ENCODE measurements at places on chromosomes 5 and 9. TPM values are rescaled to one million over a fixed set of nuclear protein-coding genes. Genes with fewer than 3 reads are reported as not detected.

CTXN3 gene
- total RNA-seq: not detected

KLHL3 gene
- total RNA-seq: 0.18 TPM

HDAC3 gene
- total RNA-seq: 52.6 TPM

PDGFRB gene
- 0.10 TPM for total RNA-seq

CHSY3 gene
- 0.13 TPM for total RNA-seq

SLC36A2 gene
- not detected for total RNA-seq

APBA1 gene
- total RNA-seq: 0.51 TPM

UBE2QL1 gene
- total RNA-seq: 0.15 TPM

TCF7 gene
- 16.9 TPM for total RNA-seq

GTF2H2 gene
- total RNA-seq: 10.2 TPM

PCDHB4 gene
- 0.05 TPM for total RNA-seq

TRIM36 gene
- 1.8 TPM for total RNA-seq

TMEFF1 gene
- total RNA-seq: 0.80 TPM

RPS23 gene
- 3,406 TPM for total RNA-seq

BTNL8 gene
- total RNA-seq: not detected

ZFP2 gene
- not detected for total RNA-seq

POU4F3 gene
- total RNA-seq: 0.13 TPM

N4BP3 gene
- total RNA-seq: 1.1 TPM

NFIB gene
- total RNA-seq: 10.1 TPM

RAD50 gene
- 30.9 TPM for total RNA-seq

SOWAHA gene
- 0.17 TPM for total RNA-seq

CDC20B gene
- not detected for total RNA-seq

CDC23 gene
- total RNA-seq: 27.7 TPM

GPX8 gene
- total RNA-seq: 38.0 TPM

Measured in A549 treated with RU486 at 1 μM for 4 hours (cell line).